ENCODE measurements at places on chromosomes 2 and 18.

DNA sequence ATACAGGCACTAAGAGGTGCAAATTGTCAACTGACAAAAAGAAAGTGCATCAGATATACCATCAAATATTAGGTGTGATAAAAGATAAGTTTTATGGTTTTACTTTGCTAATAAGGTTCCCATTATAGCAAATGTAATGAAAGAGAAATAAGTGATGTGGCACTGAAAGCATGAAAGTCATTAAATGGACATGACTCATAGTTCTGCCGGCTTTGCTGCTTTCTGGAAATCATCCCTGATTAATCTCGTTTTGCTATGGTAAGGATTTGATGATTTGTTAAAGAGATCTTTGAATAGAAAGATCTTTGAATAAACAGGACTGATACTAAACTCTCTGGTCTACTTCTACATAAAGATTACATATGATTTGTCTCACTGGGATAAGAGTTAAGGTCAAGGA lies 72.7 kb downstream of the CLIP4 start:
- DNase-seq, result no peak

- no peak for DNase-seq
Observed at GRCh38 chr18:44716697-44717163, 36.0 kb downstream of the SETBP1 start.

DNA sequence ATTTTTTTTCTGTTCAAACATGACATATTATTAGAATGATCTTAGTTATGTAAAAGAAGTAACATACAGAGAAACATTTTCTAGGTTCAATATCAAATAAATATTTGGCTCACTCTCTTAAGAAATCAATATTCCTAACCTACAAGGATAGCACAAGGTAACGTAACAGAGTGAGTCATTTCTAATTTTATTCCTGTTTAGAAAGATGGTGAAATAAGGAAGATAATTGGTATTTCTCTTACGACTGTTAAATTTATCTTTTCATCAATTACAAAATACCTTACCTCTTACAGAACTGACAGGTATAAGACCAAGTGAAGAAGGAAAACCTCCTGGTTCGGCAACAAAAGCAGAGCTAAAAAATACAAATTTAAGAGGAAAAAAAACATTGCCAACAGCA lies 45.1 kb downstream of the PRELID3A start:
- no peak for DNase-seq

DNA sequence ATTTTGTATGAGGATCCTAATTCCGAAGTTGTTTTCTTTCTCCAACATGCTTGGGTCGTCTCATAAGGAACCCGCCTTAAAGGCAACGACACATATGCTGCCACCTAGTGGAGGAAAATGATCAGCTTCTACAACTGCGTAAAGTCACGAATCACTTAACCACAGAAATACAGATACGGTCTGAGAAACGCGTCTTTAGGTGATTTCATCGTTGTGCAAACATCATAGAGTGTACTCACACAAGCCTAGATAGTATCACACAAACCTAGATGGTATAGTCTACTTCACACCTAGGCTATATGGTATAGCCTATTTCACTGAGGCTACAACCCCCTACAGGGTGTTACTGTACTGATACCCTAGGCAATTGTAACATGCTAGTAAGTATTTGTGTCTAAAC lies 13.1 kb downstream of the GNLY start:
- peak; percentile 69 for DNase-seq

GRCh38 chr2:74884118-74884762 lies 50.3 kb downstream of the HK2 start:
- no peak for DNase-seq

DNA sequence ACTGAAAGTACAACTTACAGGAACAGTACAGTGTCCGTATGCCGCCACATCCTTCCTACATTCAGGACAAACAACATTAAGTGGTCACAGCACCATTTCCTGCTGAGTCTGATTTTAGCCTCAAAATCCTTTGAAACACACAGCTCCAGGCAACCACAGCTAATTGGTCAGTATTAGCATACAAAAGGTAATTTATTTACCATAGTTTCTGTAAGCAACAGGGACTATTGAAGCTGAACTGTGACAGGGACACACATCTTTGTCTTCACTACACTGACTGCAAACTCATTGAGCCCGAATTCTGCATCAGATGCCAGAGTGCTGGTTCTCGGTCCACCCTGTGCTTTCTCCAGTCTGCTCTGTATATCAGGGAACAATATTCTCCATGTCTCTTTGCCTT lies 151.8 kb downstream of the ST6GAL2 start:
- no peak for DNase-seq

DNA sequence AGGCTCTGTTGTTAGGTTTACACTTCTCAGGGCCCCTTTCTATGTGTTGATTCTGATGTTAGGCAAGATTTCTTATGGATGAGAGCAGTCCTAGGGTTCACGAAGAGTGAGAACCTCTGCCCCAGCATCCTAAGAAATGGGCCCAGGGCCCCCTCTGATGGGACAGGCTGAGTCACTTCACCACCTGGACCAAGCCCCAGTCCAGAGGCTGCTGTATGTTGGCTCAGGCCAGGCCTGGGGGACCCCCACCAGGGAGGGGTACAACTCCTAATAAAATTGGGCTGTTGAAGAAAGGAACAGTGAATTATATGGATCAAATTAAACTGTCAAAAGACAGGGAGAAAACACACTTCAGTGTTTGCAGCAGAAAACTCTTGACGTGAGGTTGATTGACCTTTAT lies 365.9 kb upstream of the HS6ST1 start:
- no peak for DNase-seq

- DNase-seq, result no peak
Observed at GRCh38 chr2:152929628-152930027, 211.2 kb downstream of the ARL6IP6 start.

DNA sequence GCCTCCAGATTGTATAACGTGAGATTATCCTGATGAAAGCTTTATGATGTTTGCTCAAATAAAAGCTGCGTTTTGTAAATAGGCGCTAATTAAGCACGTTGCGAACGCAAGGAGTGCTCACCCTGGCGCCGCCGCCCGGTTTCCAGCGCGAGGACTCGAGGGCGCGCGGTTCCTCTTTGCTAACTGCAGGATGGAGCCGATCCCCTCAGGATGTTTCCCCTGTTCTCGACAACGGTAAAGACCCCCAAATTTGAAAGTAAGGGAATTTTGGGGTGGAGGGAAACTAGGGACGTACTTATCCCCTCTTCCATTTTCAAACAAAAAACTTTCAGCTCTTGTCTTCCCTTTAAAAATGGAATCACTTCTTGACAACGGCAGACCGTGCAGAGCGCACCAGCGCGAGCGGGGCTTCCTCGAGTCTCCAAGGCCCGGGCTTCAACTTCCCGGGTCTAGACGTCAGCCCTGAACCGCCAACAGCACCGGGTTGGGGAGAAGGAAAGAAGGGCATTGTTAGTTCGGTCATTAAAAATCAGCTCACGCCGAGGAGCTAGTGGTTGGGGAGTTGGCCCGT lies 1.1 kb upstream of the GBX2 start:
- no peak for DNase-seq

- no peak for DNase-seq
Observed at GRCh38 chr18:28365411-28365831, 188.5 kb upstream of the CDH2 start.

GRCh38 chr2:234957834-234958135 lies 6.0 kb downstream of the SH3BP4 start:
- no peak for DNase-seq

DNA sequence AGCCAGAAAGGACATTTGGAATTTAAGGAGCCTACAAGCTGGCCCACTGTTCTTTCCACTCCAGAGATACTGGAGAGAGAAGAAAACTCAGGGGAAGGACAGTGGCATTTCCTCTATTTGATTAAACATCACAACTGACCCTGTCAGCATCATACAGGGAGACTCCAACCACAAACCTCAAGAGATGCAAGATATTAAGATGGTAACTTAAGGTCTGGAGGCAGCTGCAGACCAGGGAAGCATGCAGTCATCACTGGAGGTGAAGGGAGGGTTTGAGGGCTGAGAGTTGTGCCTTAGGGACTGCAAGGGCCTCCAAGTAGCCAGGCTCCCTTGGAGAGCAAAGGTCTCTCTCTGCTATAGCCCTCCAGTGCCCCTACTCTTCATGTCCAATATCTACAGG lies 67.4 kb downstream of the RNF152 start:
- DNase-seq, result no peak

- no peak for DNase-seq
Observed at GRCh38 chr2:3669656-3670055, 11.7 kb downstream of the ALLC start.

DNA sequence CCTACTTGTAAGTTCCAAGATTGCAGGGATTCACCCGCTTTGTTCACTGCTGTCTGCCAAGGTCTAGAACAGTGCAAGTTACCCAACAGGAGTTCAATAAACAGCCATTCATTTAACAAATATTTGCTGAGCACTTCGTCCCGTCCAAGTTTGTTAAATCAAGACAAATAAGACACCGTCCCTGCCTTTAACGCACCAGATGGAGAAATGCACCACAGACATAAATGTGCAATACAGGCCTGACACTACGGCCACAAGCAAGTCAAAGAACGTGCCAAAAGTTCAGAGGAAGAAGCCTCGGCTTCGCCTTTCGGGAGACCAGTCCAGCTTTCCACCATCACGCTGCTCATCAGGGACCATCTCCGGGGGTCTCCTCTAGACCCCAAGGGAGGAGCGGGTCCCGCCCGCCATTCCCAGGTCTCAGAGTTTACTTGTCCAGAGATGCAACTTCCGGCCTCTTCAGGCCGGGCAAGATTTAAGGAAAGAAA lies 429 bp downstream of the C2orf76 start:
- no peak for DNase-seq

- DNase-seq, result no peak
Observed at GRCh38 chr2:165401285-165401852, 68.1 kb upstream of the CSRNP3 start.

- DNase-seq, result no peak
Observed at GRCh38 chr2:106983305-106983704, 97.3 kb upstream of the ST6GAL2 start.

DNA sequence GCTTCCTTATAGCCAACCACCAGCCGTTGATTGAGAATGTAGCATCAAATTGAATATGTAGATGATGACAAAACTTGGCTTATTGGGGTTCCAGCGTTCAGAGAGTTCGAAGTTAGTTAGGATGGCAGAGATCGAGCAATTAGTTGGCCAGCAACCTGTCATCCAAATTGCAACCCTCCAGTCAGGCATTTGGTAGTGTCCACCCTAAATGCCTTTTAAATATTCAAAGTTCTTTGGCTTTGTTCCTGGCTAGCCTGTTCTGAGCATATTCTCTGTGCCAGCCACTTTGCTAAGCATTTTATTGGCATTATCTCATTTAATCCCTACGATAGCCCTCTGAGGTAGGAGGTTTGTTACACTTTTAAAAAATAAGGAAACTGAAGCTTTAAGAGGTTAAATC lies 342.8 kb downstream of the SETBP1 start:
- DNase-seq, result no peak

DNA sequence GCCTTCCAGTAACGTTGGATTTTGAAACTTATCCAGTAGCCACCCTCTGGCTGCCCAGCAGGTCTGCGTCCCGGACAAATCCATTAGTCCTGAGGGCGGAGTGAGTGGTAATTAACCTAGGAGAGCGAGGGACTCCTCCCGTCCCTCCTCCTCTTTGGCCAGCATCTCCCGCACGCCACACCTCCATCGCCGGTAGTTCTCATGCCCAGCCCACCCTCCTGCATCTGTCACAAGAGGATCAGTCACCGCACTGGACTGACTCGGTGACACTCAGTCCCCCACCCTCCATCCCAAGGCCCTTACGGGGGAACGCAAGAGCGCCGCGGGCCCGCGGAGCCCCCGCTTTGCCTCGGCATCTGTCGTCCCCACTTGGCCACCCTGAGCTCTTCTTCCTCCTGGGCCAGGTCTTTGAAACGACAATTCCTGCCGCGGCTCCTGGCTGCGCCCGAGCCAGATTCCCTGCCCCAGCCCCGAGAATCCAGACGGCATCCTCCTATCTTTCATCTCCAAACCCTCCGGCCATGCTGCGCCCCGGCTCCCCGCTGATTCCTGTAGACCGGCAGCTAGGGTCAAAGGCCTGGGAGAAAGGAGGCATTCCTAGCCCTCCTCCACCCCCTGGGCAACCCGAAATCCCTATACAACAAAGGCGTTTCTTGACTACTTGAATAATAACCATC lies 77.5 kb downstream of the EIF2AK3 start:
- no peak for DNase-seq

DNA sequence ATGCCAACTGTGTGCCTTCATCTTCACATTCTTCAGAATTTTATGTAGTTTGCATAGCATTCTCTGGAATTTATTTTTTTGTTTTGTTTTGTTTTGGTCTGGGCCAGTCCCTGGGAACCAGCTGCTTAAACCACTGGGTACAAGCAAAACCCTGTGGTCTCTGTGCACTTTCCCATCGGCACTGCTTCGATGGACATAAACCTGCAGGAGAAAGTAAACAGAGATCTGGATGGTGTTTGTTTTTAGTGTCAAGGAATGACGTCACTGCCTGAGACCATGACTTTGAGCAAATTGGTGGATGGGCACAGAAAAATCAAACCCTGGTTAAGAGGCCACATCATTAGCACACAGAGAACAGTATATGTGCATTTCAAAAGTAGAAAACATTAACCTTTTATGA lies 64.7 kb upstream of the RASGRP3 start:
- no peak for DNase-seq
